ENCODE measurements at places on chromosomes 4 and X. TPM values are rescaled to one million over a fixed set of nuclear protein-coding genes. Genes with fewer than 3 reads are reported as not detected.
A peak's percentile ranks its signal among the peaks of the same experiment; 100 is the strongest.

DNA sequence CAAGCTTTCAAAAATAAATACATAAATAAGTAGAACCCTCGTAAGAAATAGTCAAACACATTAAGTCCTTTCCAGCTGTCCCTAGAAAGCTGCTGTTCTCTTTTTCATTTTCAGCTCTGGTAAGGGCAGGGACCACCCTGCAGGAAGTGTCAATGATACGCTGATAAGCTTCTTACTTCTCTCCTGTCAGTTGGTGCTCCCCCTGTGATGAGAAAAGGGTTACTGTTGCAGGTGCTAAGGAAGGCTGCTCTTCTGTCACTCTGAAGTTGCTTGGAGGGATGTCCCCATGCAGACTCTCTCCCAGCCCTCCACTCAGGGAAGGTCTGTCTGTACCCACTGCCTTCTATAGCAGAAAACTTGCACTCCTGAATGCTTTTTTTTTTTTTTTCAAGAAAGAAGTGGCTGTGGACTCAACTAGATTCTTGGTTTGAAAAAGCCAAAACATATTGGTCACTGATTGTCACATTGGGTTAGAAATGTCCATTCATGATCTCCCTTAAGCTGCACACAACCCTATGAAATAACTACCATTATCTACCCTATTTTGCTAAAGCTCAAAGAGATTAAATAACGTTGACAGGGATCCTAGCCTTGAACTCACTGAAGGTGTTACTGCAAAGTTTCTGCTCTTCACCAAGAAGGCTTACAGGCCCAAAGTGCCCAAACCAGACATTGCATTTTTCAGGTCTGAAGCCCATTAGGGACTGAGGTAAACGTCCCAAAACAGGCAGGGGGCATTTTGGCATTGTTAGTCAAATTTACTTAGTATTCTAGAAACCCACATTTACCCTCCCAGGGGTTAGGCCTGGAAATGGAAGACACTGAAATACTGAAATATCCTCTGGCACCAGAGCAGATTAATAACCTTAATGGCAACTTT is 1.2 kb downstream of the CXCL3 start:
- no peak for DNase-seq

DNA sequence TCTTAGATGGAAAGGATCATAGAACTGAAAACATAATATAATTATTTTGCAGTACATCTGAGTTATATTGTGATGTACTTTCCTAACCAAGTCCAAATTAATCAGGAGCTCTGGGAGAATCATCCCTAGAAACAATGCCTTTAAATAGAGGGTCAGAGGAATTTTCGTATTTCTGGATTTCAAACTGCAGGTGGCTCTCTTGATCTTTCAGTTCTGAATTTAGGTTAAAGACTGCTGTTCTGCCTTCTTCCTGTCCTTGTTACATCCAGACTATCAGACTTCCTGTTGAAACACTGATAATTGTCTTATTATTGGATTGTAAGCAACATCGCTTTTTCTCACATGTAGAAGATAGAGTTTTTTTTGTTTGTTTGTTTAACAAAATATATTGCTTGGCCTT is 142.7 kb downstream of the RPA4 start:
- no peak for DNase-seq

- DNase-seq, result no peak
Measured at GRCh38 chrX:29852767-29853166, 362.6 kb upstream of the MAGEB2 start.

- DNase-seq, result no peak
Measured at GRCh38 chr4:96352051-96352517, 512.2 kb downstream of the PDHA2 start.

GRCh38 chr4:69860521-69861298 is 765 bp upstream of the SULT1E1 start:
- DNase-seq, result no peak

GRCh38 chr4:85862896-85863295 is 387.9 kb downstream of the ARHGAP24 start:
- DNase-seq, result no peak

GRCh38 chr4:152515678-152516077 is 20.2 kb downstream of the FBXW7 start:
- no peak for DNase-seq

DNA sequence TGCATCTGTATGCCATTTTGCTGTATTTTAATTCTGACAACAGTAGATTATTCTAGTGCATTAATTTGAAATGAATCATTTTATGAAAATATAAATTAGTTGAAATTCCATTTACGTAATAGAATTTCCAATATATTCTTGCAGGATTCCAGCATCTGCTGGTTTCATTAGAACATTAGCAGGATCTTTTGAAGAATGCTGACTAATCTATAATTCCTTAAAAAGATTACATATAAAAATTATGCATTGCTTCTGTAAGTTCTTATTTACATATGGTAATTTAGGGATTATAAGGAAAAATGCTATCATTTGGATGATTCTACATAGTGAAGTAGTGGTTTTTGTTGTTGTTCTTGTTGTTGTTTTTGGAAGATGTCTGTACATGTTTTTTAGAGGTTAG is 182.2 kb upstream of the GNPDA2 start:
- DNase-seq, result no peak

- no peak for DNase-seq
Measured at GRCh38 chr4:149441338-149441737, 374.3 kb downstream of the IQCM start.

- no peak for DNase-seq
Measured at GRCh38 chrX:42422961-42423360, 355.0 kb downstream of the PPP1R2C start.

DNA sequence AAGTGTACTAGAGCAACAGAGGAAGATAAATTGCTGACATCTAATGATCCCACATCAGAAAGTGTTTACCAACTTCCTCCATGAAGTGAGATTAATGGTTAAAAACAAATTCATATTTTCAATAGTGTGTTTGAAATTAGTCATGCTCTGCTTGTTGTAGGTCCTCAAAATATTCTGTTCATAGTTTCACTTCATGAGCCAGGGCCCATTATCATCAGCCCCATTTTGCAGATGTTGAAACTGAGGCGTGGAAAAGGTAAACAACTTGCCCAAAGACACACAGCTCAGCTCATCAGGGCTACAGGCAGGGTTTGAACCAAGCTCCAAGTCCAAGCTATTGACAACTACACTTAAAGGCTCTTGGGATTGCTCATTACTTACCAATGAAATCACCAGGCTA is 103.5 kb upstream of the PPARGC1A start:
- no peak for DNase-seq

DNA sequence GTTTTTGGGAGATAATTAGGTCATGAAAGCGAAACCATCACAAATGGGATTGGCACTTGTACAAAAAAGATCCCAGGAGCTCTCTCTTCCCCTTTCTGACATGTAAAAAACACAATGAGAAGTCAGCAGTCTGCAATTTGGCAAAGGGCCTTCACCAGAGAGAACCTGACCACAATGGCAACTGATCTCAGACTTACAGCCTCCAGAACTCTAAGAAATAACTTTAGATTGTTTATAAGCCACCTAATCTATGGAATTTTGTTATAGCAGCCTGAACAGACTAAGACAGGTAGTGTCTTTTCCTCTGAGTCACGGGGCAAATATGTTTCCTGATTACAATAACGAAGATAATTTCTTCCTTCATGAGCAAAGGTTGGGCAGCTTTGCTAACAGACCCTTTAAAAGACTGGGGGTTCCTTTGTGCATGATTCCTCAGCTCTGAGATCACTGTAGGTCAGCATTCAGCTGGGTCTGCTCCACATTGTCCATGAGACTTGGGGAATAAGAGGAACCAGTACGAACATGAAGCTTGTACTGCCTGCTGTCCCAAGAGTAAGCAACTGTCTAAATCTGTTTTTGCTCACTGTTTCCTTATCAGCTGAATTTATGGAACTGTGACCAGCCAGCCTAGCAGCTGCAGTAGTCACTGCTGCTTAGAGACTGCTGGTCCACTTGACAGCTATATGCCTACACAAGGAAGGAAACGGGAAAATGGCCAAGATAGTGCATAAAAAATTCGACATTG is 191.6 kb downstream of the ANAPC10 start:
- DNase-seq, result no peak

GRCh38 chr4:147339100-147339499 is 141.8 kb upstream of the EDNRA start:
- DNase-seq, result no peak

DNA sequence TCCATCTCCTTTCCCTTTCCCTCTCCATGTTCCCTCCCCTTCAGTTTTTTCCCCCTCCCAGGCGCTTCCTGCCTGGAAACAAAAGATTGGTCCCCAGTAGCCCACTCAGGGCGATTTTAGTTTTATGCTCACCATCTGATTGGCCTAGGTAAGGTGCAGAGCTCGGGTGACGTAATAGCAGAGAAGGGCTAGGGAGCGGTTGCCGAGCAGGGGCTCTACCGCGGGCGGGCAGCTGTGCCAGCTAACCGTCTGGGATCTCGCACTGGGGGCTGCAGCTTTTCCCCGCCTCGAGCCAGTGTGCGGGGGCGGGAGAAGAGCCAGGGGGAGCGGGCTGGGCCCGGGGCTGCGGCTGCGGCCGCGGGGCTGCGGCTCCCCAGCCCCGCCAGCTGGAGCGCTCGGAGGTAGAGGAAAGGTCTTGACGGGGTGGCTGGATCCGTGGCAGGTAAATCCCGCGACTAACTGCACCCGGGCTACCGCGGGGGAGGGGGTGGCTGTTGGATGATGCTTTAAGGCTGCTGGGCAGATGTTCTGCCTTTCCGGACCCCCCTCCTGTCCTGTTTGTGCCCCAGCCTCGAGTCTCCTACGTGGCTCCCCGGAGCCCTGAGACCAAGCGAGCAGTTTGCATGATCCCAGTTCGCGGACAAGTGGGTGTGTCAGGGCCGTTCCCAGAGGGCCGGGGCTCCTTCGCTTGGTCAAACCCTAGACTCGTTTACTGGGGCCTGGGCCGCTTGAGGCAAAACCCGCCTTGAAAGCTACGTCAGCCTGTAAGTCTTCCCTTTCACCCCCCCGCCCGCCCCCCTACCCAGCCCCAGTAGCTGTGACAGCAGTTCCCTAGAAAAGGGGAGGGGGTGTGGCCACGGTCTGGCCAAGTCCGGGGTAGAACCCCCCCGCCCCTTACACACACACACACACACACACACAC is at the start of gene PAK3:
Gene PAK3, plus strand, starts transcription at position 218 of the 922 bp plus-strand sequence. CDS start 26,913 bp downstream, outside the sequence.
- peak; percentile 73 for DNase-seq

DNA sequence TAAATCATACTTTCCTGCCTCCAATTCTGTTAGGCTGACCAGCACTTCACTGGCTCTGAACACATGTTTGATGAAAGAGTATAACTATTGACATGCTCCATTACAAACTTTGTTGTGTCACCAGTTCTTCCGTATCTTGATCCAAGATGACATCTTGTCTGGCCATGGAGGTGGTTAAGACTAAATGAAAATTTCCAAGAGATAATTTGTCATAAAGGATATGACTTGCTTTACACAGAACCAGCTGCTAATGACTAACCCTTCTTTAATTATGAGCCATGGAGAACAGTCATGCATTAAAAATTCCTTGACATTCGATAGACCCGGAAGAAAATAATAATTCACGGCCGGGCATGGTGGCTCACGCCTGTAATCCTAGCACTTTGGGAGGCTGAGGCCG is 17.7 kb upstream of the N4BP2 start:
- no peak for DNase-seq

GRCh38 chrX:13570261-13570605 is 832 bp downstream of the EGFL6 start:
- no peak for DNase-seq

Gene ZXDA
- polyA plus RNA-seq, result 2.3 TPM

Gene NKX6-1
- polyA plus RNA-seq, result not detected

Gene MAB21L2
- 0.89 TPM for polyA plus RNA-seq

Gene CXXC4
- polyA plus RNA-seq, result 1.8 TPM

Gene SLC10A3
- polyA plus RNA-seq, result 10.8 TPM

Gene HSD17B13
- 0.18 TPM for polyA plus RNA-seq

Gene TRIM61
- polyA plus RNA-seq, result 2.7 TPM

Gene FAM9C
- 0.28 TPM for polyA plus RNA-seq

Data from forelimb muscle (tissue), 1 donor.